Stimulated activated CD8-positive, alpha-beta memory T cell treated with anti-CD3 and anti-CD28 coated beads, Interleukin-7, amount 100 ng/mL, for 4 hours (primary cell): ENCODE measurements at places on chromosomes 4 and X.

DNA sequence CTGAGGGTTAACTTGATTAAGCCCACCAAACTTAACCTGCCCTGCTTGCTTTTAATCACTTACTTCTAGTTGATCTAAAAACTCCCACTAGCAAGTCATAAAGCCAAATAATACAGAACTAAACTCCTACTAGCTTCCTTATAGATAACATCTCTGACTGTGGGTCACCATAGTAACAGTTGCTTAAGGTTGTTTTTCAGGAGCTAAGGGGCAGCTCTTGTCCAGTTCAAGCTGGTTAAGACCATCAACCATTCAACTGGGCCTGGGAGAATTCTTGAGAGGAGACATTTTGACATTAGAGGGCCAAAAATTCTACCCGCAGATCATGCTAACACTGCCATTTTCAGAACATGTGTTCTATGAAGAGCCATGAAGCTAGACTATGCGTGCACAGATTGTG is 67.0 kb downstream of the UCHL1 start:
- DNase-seq: no peak

GRCh38 chr4:99383399-99383798 is 30.9 kb upstream of the ADH1C start:
- DNase-seq: no peak

GRCh38 chrX:20229155-20229554 is 37.6 kb downstream of the RPS6KA3 start:
- DNase-seq: no peak

GRCh38 chr4:94925764-94926347 is 168.1 kb downstream of the BMPR1B start:
- DNase-seq: no peak

DNA sequence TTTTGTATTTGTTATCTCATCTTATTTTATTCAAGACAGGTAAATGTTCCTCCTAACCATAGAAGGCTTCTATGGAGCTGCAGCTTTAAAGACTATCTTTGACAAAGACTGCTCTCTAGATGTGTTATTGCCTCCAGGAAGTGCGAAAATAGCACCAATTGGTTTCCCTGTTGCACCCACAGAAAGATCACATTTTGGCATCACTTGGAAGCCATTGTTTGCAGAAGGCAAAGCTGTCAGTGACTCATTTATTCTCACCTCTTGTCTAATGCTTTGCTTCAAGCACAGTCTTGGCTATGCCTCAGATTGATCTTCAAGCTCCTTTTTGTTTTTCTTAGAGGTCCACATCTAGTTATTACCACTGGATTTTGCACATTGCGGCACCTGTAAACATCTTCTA is 150.3 kb downstream of the PCDH7 start:
- no peak for DNase-seq

DNA sequence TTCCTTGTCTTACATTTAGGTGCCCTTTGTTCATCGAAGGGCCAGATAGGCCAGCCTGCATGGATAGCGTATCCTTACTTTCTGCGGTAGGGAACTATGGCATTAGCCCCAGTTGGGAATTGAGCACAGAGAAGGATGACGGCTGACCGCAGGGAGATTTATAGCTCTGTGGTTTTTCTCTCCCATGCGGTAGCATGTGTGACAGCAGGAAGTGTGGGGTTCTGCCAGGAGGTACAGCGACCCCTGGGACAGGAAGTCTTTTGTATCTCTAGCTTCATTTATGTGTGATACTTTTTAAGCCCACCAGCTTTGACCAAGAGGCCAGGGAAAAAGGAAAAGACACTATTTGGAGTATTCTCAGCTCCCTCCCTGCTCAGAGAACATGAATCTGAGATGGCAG is 33.1 kb downstream of the GAB3 start:
- DNase-seq: no peak

DNA sequence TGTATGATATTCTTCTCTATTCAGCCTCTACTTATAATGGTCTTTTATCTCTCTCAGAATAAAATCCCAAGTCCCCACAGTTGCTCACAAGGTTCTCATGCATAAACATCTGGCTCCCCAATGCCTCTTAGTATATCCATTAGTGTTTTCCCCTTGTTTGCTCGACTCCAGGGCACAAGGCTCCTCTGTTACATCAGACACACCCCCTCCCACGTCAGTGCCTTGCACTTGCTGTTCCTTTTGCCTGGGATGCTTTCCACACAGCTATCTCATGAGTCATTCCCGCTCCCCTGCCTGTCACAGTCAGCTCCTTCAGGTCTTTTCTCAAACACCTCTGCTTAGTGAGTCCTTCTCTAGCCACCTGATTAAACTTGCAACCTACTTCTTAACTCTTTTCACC is 260.2 kb downstream of the IL1RAPL1 start:
- no peak for DNase-seq

GRCh38 chr4:96983830-96984229 is 1143.9 kb downstream of the PDHA2 start:
- DNase-seq: no peak

GRCh38 chr4:66059136-66059535 is 388.8 kb upstream of the EPHA5 start:
- DNase-seq: no peak

GRCh38 chrX:136711147-136711546 is 63.2 kb downstream of the CD40LG start:
- no peak for DNase-seq

DNA sequence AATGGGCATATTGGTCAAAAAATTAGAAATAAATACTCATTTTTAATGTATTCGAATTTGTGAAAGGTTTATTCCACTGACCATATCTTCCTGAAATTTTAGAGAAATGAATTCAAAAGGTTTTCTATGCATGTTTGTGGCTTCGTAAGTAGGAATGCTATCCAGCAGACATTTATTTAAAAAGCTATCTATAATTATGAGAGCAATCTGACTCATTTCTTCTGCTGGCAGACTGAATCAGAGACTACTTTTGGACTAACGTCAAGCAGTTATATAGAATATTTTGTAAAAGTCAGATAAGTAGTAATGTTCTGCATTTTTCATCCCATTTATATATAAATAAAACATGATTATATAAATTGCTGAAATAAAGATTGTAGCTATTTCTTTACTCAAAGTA is 125.0 kb downstream of the SPCS3 start:
- no peak for DNase-seq

DNA sequence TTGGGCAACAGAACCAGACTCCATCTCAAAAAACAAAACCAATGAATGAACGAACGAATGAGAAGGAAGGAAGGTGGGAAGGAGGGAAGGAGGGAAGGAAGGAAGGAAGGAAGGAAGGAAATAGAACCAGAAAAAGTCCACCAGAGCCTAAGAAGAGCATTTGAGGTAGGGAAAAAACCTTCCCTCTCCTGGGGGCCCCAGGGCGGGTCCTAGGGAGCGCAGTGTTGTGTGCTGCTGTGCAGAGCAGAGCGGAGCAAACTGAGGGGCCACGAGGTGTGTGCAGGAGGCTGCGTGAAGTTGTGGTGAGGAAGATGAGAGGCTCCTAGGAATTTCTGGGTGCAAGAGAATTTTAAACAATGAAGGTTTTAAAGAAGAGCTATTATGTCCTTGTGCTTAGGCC is 16.0 kb upstream of the NSUN7 start:
- DNase-seq: no peak

DNA sequence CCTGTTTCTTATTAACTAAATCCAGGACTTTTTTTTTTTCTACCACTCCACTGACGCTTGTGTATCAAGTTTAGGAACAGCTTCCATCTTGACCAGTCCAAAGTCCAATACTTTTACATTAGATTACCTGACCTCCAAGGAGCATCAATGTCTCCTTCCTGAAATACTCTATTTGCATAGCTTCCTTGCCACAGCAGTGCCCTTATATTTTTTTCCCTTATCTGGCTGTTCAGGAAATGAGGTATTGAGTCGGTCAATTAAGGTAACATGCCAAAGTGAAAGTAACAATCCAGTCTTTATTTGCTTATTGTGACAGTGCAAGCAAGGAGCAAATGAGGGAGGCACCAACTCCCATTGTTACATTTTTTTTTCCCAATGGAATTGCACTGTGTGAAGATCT is 730.8 kb upstream of the NDST4 start:
- no peak for DNase-seq

DNA sequence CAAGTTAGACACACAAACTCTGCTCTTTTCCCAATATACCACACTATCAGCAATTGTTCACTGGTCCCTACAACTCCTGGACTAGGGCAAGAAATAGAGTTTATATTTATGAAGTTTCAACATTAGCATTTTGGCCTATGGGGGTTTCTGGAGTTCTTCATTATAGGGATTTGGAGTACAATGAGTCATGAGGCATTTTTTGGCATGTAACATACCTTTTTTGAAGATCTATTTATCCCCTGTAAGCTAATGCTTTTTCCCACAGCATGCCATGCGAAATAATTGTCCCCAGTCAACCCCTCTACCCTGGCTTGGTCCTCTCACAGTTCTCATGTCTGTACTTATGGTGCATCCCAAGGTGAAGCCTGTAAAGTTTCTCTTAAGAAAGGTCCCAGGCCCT is 36.7 kb upstream of the EDA2R start:
- DNase-seq: no peak

GRCh38 chrX:9670136-9670814 is 95.4 kb downstream of the GPR143 start:
- no peak for DNase-seq

GRCh38 chr4:7429601-7430078 is 5.1 kb downstream of the PSAPL1 start:
- no peak for DNase-seq

- DNase-seq: no peak
Measured at GRCh38 chrX:148185631-148186030, 204.5 kb downstream of the FMR1NB start.

- DNase-seq: no peak
Measured at GRCh38 chr4:30815685-30816084, 95.5 kb downstream of the PCDH7 start.

DNA sequence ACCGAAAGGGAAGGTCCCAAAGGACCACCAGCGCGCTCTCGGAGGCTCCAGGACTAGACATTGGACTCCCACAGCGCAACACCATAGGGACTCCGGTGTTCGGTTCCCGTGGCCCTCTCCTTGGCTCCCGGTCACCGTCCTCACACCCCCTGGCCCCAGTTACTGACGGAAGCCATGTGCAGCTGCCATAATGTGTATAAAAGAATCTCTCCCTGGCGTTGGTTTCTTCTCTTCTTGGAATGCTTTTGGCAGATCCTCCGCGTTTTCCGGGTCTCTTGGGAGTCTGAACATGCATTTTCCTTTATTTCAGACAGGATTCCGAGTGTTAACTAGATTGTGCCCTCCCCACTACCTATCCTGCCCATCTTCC is 69.8 kb downstream of the FBXO8 start:
- DNase-seq: no peak

GRCh38 chr4:6960154-6960553 is 50.5 kb downstream of the TBC1D14 start:
- DNase-seq: no peak

DNA sequence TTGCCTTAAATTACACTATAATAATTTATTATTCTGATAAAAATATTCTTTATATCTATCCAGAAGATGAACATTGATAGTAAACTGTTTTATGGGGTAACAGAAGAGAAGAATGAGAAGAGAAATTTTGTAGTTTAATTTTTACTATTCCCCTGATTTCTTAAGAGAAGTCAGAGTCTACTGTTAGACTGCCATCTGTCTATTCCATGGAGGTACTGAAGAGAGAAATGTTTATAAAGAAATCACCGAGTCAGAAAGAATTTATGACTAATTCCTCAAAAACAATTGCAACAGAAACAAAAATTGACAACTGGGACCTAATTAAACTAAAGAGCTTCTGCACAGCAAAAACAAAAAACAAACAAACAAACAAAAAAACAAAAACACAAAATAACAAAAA is 149.9 kb downstream of the FGF16 start:
- no peak for DNase-seq

GRCh38 chr4:184273166-184274147 is 55.8 kb upstream of the ENPP6 start:
- no peak for DNase-seq

DNA sequence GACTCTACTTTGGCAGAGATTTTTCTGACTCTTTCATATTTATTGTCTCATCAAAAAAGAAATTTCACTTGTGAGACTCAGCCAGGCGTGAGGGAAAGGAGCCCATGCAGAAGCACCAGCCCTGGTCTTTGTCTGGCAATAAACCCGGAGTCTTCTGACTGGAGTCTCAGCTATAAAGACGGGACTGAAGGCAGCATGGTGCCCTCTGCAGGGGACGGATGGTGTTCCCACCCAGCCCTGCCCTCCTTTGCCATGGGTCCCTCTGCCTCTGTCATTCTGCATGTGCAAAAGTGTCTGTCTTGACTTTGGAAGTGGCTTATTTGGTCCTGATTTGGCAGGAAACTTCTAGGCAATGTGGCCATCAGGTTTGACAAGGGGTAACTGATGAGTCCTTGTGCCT is 14.2 kb downstream of the ZNF185 start:
- no peak for DNase-seq
